NCI-H82 (cell line): ENCODE measurements at places on chromosomes 13 and 19.

DNA sequence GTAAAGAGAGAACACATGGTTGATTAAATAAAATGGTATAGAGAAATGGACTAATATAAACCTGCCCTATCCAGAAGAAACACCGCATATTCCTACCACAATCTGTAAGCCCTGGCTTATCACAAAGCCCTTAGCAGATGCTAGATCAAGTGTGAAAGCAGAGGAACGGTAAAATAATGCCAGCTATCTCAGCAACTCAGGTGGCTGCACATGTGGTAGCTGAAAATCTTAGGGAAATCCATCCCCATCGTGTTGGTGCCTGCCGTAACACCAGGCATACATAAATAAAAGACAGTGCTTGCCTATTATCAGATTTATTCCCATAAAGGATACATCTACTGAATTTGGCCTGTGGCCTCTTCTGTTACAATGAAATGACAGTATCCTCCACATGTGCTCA, 304.1 kb upstream of the MAB21L1 start:
- DNase-seq = peak; percentile 81

- DNase-seq = peak; percentile 90
These were observed 605 bp downstream of the CAPNS1 start for GRCh38 chr19:36140304-36141038.

GRCh38 chr13:60114499-60115028, 49.2 kb downstream of the DIAPH3 start:
- no peak for DNase-seq

- peak; percentile 48 for DNase-seq
These were observed 5.2 kb downstream of the ITPKC start for GRCh38 chr19:40721936-40722661.

DNA sequence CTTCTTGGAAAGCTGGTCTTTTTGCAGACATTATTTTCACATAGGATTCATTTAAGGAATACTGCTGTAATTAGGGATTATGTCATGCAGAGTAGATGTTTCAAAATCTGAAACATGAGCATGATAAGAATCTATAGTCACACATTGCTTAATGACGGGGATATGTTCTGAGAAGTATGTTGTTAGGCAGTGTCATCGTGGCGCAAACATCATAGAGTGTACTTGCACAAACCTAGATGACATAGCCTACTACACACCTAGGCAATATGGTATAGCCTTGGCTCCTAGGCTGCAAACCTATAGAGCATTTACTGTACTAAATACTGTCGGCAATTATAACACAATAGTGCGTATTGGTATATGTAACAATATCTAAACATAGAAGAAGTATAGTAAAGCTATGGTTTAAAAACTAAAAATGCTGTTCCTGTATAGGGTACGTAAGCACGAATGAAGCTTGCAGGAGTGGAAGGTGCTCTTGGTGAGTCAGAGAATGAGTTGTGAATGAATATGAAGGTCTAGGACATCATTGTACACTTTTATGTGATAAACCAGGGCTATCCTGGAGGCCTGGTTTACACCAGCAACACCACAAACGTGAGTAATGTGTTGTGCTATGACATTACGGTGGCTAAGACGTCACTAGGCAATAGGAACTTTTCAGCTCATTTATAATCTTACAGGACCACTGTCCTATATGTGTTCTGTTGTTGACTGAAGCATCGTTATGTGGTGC, 283.1 kb downstream of the MTUS2 start:
- no peak for DNase-seq

GRCh38 chr13:37187105-37187504, 81.6 kb upstream of the CSNK1A1L start:
- no peak for DNase-seq

DNA sequence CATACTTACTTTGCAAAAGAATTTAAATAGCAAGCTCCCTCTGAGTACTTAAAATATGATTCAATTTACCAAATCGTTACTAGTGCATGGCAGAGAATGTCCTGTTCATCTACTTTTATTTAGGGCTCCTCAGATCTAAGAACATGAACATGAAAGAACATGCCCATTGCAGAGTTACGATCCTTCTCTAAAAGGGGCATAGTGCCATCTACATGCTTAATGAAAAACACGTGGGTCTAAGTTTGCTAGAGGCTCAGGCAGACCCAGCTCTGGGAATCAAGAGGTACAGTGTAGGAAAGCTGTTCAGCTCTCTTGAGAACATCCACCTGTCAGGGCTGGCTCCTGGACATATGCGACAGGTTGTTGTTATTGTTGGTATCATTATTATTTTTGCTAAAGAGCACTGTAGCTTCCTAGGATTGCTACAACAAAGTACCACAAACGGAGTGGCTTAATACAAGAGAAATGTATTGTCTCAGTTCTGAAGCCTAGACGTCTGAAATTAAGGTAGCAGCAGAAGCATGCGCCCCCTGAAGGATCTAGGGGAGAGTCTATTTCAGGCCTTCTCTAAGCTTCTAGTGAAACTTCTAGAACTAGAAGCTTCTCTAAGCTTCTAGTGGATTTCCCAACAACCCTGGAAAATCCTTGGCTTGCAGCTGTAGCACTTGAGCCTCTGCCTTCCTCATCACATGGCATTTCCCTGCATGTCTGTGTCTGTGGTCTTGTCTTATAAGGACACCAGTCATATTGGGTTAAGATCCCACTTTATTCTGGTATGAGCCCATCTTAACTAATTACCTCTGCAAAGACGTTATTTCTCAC, 133.9 kb downstream of the DCT start:
- peak; percentile 34 for DNase-seq

GRCh38 chr19:30626626-30626966, 254.4 kb downstream of the ZNF536 start:
- DNase-seq = no peak

- no peak for DNase-seq
These were observed 6.7 kb upstream of the FFAR1 start for GRCh38 chr19:35341006-35341405.

- peak; percentile 33 for DNase-seq
These were observed 13.6 kb downstream of the EMP3 start for GRCh38 chr19:48338802-48339503.

DNA sequence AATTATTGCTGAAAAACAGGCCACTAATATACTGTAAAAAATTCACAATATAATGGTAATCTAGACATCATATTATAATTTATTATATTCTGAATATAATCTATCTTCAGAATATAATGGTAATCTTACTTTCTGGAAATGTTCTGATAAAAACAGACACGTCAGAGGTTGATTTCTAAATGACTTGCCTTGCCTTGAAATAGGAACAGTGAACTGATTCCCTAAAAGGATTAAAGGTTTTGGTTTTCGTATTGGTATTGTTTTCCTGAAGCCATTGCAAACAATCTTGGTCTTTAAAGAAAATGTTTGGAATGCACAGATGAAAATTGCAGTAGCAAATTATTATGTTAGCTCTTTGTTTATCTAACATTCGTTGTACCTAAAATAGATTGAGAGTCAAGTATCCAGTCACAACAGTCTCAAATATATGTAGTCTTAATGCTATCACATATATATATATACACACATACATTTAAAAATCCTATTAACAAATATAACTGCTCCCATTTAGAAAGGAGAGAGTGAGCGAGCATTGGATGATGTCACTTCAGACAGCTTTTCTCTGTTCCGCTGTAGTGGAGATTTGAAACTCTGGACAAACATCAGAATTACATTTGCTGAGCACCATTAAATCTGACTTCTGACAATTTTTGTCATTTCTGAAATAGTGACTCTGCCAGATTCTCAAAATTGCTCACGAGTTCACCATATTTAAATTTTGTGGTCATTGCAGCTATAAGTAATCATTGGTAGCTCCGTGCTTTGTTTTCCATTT, 1.7 kb downstream of the ITM2B start:
- DNase-seq = peak; percentile 50

DNA sequence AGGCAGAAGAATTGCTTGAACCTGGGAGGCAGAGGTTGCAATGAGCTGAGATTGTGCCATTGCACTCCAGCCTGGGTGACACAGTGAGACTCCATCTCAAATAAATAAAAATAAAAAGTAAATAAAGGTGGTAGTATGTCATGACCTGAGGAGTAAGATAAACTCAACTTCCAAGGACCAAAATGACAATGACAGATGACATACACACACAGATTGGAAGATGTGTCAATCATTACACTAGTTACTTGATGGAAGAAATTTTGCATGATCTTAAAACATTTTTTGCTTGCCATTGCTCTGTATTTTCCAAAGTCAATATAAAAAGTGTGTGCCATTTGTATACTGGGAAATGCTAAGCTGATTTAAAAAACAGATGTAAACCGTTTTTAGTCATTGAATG, 4.1 kb downstream of the SLC46A3 start:
- DNase-seq = no peak

GRCh38 chr13:109747524-109747923, 38.9 kb downstream of the IRS2 start:
- DNase-seq = peak; percentile 53

DNA sequence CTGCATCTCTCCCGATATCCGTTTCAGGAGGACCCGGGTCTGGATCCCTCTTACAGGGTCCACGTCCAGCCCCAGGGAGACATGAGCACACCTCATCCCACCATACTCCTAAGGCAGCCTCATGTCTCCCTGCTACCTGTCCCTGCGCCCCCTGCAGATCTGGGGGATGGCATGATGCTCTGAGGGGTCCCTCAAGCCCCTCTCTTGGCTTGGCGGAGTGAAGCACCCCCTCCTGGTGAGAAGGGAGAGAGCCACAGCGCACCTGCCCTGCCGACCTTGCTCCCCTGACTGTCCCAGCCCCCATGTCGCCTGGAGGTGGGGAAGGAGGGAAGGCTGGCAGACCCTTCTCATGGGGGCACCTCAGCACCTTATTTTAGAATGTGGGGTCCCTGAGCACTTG, 21.5 kb upstream of the ARHGEF7 start:
- no peak for DNase-seq

- DNase-seq = no peak
These were observed 18.3 kb upstream of the UGGT2 start for GRCh38 chr13:96071504-96071903.

GRCh38 chr19:48315712-48316111, 9.6 kb upstream of the EMP3 start:
- no peak for DNase-seq

- DNase-seq = peak; percentile 10
These were observed 32.9 kb downstream of the PAN3 start for GRCh38 chr13:28171266-28171665.

DNA sequence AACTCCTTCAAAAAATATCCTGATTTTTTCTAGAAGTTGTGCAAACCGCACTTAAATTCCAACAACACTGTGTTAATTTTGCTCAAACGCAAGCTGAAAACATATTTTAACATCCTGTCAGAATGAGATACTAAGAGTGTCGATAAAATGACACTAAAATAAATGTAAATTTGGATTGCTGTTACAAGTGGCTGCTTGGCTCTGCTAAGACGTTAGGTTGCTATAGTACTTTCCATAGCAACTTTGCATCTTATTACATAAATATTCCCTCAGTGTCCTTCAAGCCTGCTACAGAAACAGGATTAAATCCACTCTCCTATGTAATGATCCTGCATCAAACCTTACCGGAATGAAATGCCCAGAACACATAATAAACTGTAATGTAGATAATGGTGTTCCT, 292.1 kb downstream of the DNAJC15 start:
- DNase-seq = no peak

DNA sequence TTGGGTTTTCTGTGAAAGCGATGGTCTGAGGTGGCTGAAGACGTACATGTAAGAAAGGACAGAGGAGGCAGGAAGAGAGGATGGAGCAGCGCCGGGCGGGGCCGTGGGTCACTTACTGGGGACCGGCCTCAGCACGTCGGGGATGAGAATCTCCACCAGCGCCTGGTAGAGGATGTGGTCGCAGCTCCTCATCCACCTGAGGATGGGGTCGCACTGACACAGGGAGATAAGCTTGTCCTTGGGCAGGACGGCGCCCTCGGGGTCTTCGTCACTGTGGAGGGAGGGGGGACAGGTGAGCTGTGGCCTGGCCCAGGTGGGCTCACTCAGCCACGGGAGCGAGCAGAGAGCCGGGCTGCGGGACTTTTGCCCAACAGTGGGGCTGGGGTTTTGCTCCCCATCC, 29.0 kb upstream of the RANBP3 start:
- no peak for DNase-seq

DNA sequence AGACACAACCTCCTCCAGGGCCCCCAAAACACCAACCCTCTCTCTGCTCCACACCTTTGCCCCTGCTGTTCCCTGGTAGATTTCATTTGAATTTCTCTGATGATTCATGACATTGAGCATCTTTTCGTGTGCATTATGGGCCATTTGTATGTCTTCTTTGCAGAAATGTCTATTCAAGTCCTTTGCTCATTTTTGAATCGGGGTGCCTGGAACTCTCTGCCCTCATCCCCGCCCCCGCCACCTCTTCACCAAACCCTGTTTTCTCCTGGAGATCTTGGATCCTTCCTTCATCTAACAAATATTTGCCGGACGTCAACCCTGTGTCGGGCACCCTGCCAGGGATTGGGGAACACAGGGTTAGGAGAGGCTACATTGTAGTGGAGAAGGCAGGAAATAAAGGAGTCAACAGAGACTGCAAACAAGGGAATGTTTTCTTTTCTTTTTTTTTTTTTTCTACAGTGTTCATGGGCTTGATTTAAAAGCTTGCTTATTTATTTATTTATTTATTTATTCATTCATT, 25.5 kb upstream of the SLC1A5 start:
- DNase-seq = no peak

DNA sequence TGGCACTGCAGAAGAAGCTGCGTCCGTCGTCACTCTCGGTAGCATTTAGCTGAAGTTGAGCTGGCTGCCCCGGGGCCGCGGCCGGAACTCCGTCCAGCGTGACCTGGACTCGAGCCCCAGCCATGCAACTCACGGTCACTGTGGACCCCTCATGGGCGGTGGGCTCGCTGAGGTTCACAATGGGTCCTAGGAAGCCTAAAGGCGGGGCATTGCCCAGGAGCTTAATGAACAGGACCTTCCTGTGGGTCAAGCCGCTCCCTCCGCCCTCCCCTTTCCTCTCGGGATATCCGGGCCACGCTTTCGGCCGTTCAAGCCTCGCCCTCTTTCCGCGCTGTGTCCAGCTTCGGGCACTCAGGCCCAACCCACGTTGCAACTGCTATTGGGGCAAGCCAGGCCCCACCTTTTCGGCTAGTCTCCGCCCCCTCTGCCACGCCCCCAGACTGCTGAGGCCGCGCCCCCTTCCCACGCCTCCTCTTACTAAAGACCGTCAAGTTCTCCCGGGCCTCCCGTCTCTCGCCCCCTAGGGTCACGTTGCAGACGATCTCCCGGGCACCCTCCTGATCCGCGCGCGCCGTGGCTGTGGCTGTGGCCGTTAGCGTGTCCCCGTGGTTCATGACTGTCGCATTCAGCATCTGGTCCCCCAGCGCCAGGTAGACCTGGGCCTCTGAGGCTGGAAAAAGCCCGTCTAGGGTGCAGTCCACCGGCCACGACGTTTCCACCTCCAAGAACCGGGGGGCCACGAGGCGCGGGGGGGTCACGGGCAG, 1.4 kb upstream of the RAVER1 start:
- peak; percentile 93 for DNase-seq
